Caco-2 (cell line): ENCODE measurements at places on chromosomes 16 and 17.
A peak's percentile ranks its signal among the peaks of the same experiment; 100 is the strongest.

GRCh38 chr16:87317750-87318644, 805 bp upstream of the C16orf95 start:
- DNase-seq = peak; percentile 75

DNA sequence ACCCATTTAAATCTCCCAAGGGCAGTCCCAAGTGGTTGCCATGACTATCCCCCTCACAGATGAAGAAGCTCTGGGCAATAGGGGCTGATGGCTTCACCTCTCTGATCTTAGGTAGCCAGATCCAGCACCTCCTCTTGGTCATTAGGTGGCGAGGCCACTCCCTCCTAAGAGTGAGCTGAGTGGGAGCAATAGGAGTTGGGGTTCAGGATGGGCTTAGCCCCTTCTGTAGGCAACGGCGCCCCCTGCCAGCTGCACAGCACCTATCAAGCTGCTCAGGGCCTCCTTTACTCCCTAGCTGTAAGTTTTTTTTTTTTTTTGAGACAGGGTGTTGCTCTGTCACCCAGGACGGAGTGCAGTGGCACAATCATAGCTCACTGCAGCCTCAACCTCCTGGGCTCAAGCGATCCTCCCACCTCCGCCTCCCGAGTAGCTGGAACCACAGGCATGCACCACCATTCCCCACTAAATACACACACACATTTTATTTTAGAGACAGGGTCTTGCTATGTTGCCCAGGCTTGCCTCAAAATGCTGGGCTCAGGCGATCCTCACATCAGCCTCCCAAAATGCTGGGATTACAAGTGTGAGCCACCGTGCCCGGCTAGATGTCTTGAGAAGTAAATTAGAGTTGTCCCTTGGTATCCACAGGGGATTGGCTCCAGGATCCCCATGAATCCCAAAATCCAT, 3.5 kb upstream of the RRAD start:
- peak; percentile 58 for DNase-seq

GRCh38 chr17:73231395-73231794, 30.3 kb downstream of the CPSF4L start:
- DNase-seq = peak; percentile 19

GRCh38 chr16:78939597-78939996, 660.9 kb downstream of the MAF start:
- DNase-seq = no peak

- peak; percentile 99 for DNase-seq
These were observed 27.8 kb upstream of the METRNL start for GRCh38 chr17:83051396-83052240.

GRCh38 chr17:43822570-43823190, 10.3 kb downstream of the MPP3 start:
- no peak for DNase-seq
